H7 (cell line): ENCODE measurements at places on chromosomes 2 and 18. TPM values are rescaled to one million over a fixed set of nuclear protein-coding genes. Genes with fewer than 3 reads are reported as not detected.

- no peak for DNase-seq
Measured at GRCh38 chr18:8966821-8967220, 135.7 kb upstream of the NDUFV2 start.

DNA sequence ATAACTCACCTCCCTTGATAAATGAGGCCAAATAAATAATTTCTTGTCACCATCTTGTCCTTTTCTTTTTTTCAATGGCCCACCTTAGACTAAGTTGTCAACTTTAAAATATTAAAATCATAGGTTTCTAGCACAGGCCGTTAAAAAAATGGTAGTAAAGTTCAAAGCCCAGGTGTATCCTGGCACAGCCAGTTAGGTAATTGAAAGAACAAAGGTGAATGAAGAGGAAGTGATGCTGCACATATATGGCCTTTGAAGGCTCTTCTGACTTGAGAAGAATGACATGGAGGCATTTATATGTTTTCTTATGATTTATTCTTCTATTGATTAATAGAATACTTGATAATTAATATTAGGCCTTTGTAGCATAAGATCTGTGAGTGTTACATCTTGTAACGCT, 208.7 kb downstream of the PTPRM start:
- DNase-seq = no peak

GRCh38 chr2:72896446-72896845, 9.2 kb downstream of the SPR start:
- no peak for DNase-seq

MYO5B gene
- 2.7 and 3.7 TPM in 2 replicates for total RNA-seq

KIDINS220 gene
- total RNA-seq = 20.9 and 28.4 TPM in 2 replicates

- DNase-seq = no peak
Measured at GRCh38 chr18:6785001-6785400, 55.5 kb downstream of the ARHGAP28 start.

DNA sequence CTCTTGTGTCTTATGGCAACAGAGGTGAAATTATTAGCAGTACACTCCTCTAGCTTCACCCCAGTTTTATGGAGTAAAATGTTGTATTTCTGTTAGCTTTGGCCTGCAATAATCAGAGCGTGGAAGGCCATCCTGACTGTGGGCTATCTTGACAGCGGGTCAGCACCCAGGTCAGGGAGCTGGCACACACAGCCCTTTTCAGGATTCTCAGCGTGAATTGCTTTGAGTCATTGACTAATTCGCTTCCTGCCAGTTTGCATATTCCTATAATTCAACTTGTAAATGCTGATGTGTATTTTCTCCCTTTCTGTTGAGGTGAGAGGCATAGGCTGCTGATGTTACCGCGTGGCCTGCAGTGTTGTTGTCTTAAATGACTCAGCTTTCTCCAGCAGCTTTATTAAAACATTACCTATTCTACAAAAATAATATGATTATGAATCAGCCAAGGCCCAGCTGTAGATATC, 109.6 kb upstream of the EML6 start:
- DNase-seq = no peak

DNA sequence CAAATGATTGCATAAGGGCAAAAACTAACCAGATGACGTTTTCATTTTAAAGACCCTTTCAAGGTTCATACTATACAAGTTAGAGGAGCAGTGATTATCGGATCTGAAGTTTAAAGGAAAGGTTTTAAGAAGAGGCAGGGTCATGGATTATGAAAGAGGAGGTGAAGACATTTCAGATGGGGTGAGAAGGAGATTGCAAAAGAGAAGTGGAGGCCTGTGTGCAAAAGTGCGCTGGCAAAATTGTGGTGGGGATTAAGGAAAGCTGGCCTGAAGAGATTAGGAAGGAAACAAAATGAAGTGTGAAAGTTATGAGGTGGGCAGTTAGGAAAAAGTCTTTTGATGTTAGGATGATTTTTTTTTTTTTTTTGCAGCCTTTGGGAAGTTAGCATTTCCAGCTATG, 935.7 kb upstream of the FAM98A start:
- DNase-seq = no peak

DNA sequence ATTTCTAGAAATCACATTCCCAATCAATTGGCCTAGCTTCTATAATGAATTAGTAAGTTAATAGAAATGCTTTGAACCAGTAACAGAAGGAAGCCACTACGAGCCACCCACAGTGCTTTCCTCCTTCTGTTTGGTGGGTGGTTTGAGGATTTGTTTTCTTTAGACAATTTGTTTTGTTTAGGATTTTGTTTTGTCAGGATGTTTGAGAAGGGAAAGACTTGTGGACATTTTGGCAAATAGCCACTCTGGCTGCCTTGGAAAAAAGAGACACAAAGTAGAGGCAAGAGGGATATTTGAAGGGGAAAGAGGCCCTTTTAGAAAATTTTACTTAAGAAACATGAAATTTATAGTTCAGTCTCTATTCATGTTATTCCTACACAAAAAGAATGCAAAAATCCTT, 47.7 kb downstream of the TANK start:
- DNase-seq = no peak

DNA sequence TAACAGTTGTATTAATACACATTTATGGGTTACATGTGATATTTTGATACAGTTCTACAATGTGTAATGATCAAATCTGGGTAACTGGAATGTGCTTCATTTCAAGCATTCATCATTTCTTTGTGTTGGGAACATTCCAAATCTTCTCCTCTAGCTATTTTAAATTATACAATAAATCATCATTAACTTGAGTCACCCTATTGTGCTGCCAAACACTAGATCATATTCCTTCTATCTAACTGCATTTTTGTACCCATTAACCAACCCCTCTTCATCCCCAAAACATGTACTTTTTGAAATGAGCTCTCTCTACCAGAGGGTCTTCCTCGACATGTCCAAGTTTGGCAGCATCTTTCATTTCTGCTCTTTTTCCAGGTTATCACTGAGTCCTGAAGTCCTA, 81.1 kb upstream of the TTC39C start:
- no peak for DNase-seq

PTPRN gene
- total RNA-seq = 0.73 and 2.0 TPM in 2 replicates

PSME4 gene
- 57.9 and 71.4 TPM in 2 replicates for total RNA-seq

GRCh38 chr2:226760412-226761194, 39.0 kb downstream of the IRS1 start:
- DNase-seq = no peak

GRCh38 chr2:216426938-216427337, 14.7 kb downstream of the SMARCAL1 start:
- DNase-seq = no peak

DNA sequence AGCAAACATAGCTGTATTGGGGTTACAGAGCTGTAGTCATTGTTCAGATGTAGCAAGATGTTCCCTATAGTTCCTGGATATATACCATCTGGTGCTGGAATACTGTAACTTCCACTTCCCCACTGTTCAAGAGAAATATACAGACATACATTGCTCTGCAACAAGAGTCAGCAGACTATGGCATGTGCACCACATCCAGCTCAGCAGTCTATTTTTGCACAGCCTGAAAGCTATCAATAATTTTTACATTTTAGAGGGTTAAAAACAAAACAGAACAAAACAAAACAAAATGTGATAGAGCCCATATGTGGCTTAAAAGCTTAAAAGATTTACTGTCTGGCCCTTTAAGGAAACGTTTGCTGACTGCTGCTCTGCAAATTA, 31.8 kb upstream of the VIT start:
- no peak for DNase-seq

DNA sequence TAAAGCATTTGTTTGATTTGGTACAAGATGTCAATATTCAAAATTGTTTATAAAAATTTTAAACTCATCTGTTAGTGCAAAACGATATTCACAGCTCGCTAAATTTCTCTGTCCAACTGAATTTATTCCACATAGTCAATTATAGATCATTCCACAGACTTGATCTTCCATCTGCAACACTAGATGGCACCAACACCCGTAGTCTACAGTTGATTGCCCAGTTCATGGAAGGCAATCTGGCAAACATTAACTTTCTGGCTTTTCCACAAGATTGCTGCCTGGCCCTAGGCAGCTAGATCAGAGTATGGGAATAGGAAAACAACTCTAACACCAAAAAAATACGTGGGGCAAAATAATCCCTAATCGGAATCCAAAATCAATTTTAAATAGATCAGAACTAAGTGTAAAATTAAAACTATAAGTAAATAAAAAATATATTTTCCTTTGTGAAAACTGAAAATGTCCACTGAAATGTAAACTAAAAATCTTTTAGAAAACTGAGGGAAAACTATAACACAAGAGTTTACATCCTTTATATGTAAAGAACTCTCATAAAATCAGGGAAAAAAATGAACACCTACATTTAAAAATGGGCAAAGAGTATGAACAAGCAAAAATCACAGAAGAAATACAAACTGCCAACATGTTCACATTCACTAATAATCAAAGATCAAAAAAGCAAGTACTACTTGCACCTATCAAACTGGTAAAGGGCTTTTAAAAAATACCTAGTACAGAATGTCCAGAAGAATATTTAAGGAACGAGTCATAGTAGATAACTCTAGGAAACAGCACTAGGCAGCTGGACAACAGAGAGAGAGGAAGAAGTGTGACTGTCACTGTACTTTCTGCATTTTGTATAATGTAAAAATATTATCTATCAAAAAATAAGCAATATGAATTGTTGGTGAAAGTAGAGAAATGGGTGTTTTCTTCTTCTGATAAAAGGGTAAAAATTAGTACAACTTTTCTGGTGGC, 35.0 kb downstream of the RTN4 start:
- DNase-seq = no peak

DNA sequence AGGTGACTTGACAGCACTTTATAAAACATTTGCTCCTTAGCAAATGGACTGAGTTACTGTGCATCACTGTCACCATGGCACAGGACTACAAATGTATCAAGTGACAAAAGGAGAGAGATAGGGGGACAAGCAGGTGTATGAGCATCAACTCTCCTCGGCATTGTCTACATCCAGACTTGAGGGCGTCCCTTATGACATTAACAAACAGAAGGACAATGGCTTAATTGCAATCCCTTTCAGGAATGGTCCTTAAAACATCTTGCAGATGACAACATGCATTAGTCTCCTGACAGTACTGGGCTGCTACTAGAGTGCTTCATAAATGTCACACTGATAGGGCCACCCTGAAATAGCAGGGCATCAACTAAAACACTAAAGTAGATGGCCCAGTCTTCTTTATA, 198.8 kb downstream of the PDE1A start:
- DNase-seq = no peak

GRCh38 chr2:241035142-241035817, 36.9 kb downstream of the SNED1 start:
- DNase-seq = peak; percentile 97

FAP gene
- not detected in 2 replicates for total RNA-seq

DNA sequence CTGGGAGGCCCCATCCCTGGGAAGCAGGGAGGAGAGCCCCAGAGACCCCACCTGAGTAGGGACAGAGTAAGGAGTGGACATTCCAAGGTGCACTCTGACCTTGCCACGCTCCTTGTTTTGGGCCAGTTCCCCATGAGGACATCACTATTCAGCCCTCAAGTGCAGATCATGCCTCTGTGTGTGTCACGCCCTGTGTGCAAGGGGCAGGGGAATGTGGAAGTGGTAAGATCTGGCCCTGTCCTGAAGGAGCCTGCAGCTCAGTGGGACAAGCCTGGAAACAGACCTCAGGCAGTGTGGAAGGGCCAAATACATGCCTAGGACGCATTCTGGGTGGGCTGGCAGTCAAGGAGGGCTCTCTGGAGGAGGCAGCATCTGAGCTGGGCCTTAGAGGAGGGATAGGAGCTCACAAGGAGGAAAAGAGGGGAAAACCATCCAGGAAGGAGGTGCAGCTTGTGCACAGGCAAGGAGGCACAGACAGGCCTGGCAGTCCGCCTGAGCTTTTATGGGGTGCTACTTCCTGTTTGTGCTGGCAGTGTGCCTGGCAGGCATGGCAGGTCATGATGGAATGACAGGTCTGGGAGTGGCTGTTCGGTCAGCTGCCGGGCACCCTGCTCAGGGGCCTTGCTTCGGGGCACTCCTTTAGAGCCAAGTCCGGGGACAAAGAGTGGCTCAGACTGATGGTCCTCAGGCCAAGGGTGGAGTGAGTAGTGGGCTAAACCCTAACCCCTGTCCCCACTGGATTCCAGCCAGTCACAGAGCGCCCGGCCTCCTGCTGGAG, 3.3 kb downstream of the KLHL30 start:
- no peak for DNase-seq

STK17B gene
- total RNA-seq = 16.2 and 26.5 TPM in 2 replicates

MBP gene
- 4.5 and 8.6 TPM in 2 replicates for total RNA-seq

DNA sequence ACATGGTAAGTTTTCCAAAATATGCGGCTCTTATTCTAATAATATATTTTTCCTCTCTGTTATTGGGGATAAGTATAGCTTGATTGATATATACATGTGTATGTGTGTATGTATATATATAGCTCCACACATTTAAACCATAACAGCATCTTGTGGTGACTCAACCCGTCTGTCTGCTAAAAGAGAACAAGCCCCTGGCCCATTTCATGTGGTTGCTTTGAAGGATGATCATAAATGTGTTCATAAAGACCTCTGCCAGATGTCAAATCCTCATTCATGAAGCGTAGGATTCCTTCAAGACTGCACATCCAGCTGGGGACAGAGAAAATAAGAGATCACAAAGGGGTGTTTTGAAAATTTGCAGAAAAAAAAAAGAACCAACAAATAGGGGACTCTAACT, 79.3 kb downstream of the RHOB start:
- DNase-seq = no peak

RAD51AP2 gene
- 0.10 and 0.15 TPM in 2 replicates for total RNA-seq

LCT gene
- 0.03 TPM in 1 of 2 replicates, not detected in the other for total RNA-seq

BOLA3 gene
- total RNA-seq = 63.3 and 77.2 TPM in 2 replicates
